ENCODE measurements at places on chromosomes 7 and 10.

DNA sequence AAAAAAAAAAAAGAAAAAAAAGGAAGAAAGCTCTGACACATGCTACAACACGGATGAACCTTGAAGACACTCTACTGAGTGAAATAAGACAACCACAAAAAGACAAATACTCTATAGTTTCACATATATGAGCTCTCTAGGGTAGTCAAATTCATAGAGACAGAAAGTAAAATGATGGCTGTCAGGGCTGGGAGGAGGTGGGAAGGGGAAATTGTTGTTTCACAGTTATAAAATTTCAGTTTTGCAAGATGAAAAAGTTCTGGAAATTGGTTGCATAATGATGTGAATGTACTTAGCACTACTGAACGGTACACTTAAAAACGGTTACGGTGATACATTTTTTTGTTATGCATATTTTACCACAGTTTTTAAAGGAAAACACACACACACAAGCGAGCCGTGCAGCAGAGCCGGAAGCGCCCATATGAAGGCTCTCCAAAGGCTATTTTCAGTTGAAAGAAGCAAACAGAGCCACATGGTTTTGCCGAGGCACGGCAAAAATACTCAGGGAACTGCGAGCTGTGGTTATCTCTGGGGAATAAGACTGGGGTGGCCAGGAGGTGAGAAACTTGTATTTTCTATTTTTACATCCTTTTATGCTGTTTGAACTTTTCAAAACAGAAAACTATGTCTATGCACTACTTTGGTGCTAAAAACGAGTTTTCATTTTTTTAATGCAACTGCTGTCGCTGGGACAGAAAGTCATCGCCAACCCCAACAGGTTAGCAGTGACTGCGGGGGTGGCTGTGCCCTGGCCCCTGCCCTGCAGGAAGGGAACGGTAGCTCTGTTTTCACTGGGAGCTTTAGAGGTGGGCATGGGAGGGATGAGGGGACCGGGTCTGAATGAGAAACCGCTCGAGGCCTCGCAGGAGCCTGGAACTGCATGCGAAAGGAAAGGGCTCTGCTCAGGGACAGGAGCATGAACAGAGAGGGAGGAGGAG, 132.9 kb downstream of the OAT start:
- no peak for DNase-seq

DNA sequence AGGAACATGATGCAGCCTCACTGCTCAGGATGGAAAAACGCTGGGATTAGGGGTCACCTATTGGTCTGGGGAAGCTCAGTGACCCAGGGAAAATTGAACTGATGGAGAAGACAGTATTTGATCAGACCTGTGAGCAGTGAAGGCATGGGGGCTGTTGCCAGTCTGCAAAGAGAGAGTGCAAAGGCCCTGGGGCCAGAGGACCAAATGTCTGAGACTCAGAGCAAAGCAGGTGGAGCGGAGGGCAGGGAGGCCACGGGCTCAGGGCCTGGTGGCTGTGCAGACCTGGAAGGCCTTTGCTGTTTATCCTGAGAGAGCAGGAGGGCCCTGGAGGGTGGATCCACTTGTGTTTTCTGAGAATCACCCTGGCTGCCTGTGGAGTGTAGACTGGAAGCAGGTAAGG, 67.1 kb downstream of the INPP5A start:
- no peak for DNase-seq

GRCh38 chr10:122144199-122144598, 126.9 kb upstream of the BTBD16 start:
- DNase-seq = peak; percentile 52

DNA sequence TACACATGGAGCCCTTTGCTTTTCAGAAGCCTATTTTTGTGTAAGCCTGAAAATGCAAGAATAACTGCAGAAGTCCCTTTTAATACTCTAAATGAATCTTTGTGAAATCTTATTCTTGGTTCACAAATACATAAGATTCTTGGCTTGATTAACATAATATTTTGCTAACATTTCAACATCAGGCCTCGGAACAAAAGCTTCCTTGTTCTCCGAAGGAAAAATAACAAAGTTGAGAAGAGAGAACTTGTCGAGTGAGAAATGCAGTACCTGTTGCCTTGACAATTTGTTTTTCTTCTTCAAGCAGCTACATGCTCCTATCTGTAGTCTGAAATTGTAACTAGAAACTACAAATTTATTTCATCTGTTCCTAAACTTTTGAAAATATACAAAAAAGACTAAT, 8.5 kb downstream of the NT5C2 start:
- DNase-seq = no peak

DNA sequence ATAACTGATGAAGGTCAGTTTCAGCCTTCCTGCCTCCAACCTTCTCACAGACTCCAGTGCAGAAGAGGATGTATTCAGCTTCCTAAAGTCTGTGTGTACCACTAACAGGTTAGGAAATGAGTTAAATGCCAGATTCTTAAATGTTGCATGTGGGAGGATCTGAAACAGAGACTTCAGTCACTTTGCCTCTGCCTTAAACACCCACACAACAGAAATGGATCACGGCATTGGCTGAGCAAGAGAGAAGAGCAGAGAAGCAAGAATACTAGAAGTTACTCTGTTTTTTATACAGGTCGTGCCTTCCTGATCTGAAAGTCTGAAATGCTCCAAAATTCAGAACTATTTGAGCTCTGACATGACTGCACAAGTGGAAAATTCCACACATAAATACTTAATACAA, 98.9 kb upstream of the ARHGAP21 start:
- DNase-seq = no peak

DNA sequence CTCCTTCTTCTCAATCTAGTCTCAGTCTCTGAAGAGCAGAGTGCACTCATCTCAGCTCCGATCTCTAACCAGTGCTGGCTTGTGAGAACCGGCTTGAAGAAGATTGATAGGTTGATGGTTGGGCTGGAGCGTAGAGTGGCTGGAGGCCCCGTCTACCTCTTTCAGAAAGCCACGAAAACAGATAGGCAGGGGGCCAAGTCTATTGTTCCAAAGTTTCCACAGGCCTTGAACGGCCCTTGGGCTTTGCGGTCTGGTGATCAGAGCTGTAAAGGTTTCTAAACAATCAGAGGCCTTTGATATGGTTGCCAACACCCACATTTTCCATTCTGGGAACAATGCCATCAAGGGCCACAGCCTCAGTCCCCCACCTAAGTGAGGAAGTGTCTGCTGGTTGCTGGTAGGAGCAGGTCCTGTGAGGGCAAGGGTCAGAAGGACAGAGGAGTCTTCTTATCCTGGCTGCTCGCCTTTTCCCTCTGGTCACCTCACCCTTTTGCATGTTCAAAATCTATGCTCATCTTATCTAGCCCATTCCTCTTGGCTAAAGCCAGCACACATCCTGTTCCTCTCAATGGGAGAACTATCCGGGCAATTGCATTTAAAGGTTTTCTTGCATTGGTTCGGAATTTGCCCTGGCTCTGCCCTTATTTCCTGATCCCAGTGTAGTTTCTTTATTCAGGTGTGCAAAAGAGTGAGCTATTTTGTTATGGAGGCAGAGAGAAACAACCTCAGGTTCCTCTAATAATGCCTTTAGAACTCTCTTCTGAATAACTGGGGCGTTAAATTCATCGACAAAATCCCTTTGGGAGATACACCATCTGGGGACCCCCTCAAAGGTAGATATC, 70.3 kb upstream of the KMT2E start:
- no peak for DNase-seq

DNA sequence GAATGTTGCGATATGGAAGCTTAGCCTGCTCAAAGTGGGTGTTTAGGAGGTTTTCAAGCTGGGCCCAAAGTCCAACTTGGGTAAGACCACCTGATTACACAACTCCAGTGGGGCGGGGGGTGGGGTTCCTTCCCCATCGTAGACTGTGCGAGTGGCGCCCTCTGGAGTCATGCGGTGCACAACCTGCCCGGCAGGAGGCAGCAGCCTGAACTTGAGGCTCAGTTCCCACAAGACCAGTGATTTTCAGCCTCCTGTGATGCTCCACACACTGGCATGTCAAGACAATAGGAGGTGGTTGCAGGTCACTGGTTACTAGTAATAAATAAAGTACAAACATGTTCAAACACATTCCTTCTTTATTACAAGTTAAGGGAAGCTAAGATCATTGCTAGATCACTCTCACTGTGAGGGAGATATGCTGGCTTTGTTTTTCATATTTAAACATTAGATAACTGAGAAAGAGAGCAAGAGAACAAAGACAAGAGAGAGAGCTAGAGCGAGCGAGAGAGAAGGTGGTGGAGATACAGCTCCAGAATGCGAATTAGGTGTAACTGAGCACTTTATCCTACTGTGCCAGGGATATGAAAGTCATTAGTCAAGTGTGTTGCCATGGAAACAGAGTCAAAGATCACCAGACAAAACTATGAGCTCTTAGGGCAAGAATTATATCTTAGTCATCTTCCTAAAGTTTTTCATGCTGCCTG, 97.4 kb upstream of the BMPER start:
- DNase-seq = no peak

DNA sequence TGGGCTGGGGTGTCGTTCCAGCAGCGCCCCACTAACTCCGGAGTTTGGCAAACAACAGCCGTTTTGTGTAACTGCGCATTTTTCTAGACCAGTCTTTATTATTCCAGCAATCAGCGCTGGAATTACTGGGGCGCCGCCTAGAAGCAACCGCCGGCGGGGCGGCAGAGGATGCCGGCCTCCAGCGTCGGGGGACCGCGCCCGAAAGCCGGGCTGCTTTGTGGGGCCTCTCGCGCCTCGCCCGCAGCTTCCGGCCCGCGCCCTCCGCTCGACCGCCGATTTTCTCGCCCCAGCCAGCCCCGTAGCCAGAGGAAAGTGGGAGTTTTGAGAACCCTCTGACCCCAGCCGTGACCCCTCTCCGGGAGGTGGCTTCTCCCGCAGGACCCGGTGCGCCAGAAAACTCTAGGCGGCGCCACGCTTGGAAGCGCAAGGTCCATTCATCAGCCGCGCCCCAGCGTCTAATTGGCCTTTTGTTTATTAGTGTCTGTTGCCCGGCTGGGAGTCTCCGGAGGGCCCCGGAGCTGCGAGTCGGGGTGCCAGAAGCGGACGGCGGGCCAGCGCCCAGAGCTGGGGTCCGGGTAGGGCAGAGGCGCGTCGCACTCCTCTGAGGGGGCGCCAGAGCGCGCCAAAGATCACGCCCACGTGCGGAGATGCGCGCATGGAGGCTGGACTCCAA, 10.7 kb downstream of the EMX2 start:
- peak; percentile 87 for DNase-seq

GRCh38 chr10:104546756-104547155, 94.3 kb upstream of the SORCS3 start:
- no peak for DNase-seq

DNA sequence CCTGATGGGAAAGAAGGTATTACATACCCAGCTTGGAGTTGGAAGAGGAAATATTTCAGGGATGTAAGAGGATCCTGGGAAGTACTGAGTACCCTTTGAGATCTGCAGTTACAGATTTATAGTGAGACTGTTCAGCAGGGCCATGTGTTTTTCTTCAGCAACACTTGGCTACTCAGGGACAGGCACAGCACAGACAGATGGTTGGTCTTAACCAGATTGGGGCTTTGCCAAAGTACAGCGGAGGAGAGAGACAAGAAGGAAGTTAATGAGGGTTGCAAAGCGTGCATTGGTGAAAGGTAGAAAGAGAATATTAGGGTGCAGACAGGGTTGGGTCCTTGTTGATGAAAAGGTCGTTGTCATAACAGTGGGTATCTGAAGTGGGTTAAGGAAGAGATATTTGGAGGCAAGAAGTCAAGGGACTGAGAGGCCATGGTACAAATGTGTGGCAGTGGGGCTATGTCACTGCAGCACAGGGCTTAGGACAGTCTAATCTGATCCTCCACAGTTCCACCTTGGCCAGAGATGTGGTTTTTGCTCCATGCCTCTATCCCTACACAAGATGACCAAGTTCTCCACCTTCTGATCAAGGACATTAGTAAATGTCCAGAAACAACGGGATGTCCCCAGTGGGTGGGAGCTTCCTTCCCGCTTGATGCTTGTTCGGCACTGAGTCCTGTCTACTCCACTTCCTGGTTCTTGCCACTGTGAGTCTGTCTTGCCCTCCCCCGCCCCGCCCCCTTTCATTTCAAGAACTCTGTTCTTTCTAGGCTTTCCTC, 18.9 kb upstream of the DNAJC1 start:
- DNase-seq = no peak

- no peak for DNase-seq
Measured at GRCh38 chr7:37109016-37109683, 339.5 kb downstream of the ELMO1 start.

GRCh38 chr7:101232141-101232850, 5.3 kb downstream of the CLDN15 start:
- no peak for DNase-seq
